Right hindlimb (tissue), 1 donor: ENCODE measurements at places on chromosomes 7 and 10.

- peak; percentile 54 for DNase-seq
Measured at GRCh38 chr10:24556750-24557742, 166.6 kb downstream of the ARHGAP21 start.

- DNase-seq, result no peak
Measured at GRCh38 chr7:154463794-154464193, 411.6 kb downstream of the DPP6 start.

DNA sequence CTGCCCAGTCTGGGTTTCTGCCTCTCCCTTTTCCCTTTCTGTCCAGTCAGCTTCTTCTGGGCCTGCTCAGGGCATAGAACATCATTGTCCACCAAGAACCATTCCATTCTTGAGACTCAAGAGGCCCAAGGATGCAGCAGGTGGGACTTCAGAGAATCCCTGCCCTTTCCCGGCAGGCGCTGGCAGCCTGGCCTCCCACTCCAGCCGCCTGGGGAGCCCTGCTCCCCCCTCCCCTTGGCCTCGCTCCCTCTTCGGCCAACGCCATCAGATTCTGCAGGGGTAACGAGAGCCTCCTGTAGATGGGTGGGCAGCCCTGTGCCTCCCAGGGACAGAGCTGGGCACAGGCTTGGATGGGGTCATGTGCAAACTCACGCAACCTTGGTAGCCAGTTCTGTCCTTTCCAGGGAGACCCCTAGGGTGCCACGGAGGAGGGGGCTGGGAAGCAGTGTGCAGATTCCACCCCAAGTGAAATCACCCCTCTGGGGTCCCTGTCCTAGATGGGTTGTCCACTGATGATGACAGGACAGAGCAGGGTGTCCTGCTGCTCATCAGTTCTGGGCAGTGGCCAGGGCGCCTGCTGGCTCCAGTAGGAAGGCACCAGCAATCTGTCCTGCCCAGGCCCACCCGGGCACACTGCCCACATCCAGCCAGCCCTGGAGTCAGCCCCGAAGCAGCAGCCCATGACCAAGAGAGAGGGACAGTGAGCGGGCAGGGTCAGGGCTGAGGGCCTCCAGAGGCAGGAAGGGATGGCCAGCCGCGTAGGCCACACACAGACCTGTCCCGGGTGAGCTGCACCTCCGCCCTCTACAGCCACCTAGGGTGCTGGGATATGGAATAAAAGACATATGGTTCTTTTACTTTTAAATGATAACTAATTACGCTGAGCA lies 47.7 kb downstream of the RASGEF1A start:
- no peak for DNase-seq

GRCh38 chr10:129045599-129045998 lies 421.4 kb upstream of the MGMT start:
- DNase-seq, result peak; percentile 60

DNA sequence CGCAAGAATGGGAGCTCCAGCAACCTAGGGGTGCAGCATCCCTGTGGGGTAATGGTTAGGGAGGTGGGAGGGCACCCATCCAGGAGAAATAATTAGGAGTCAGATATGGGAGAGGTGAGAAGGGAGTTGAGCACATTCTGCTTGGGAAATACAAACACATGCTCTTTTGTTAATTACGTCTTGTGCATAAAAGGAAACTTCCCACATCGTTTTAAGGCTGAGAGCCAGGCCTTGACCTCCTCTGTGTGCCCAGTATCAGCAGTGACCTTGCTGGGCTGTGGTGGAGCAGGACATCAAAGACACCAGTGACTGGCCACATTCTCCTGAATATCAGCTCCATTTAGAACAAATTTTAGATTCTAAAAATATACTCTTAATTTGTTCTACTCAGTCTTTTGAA lies 22.6 kb downstream of the AKR1C4 start:
- no peak for DNase-seq

GRCh38 chr7:93407239-93407638 lies 167.3 kb downstream of the CALCR start:
- DNase-seq, result no peak

DNA sequence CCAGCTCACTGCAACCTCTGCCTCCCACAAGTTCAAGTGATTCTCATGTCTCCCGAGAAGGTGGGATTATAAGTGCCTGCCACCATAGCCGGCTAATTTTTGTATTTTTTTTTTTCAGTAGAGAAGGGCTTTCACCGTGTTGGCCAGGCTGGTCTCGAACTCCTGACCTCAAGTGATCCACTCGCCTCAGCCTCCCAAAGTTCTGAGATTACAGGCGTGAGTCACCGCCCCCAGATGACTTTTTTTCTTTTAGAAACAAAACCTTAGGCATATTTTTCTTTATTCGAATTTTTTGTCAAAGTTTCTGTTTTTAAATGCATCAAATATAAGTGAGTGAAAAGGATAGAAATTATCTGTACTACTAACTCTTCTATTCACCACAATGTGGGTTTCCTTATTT lies 113.1 kb downstream of the LRRC4 start:
- DNase-seq, result no peak

DNA sequence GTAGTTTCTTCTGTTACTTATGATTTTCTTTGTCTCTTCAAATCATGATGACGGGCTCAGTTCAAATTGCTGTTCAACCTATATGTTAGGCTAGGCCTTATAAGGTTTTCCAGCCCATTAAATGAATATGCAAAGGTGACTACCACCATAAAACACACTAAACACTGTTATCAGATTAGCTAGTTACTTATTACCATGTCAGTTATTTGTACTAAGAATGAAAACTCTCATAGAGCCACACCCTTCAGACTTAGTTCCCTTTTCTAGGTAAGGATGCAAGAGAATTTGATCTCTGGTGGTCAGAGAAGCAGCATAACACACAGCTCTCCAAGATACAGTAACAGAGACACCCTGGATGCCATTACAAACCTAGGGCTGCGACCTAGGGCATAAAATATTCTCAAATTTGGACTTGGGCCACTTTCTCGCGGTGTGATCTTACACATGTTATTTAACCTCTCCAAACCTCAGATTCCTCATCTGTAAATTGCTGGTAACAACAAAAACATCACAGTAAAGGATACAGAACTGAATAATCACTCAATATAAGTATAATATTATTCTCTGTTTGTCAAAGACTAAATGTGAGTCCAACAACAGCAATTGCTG lies 35.6 kb downstream of the ANKMY2 start:
- DNase-seq, result no peak

DNA sequence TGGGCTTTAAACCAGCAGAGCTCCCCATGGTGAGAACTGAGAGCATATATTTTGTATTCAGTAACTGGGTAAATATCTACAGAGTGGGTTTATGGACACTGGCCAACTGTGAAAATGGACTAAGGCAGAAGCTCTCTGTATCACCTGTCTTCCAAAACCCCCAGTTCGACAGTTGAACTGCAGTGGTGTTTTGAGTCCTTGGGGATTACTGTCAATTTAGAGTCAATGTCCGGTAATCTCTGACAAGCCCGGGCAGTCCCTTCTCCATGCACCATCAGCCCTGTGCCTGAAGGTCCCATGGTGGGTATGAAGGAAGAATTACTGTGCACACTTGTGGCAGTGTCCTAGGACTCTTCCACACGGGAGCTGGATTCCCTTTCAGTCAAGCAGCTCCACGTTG lies 235.0 kb downstream of the CCSER2 start:
- DNase-seq, result no peak

- DNase-seq, result no peak
Measured at GRCh38 chr7:96248405-96248804, 73.5 kb downstream of the SLC25A13 start.

DNA sequence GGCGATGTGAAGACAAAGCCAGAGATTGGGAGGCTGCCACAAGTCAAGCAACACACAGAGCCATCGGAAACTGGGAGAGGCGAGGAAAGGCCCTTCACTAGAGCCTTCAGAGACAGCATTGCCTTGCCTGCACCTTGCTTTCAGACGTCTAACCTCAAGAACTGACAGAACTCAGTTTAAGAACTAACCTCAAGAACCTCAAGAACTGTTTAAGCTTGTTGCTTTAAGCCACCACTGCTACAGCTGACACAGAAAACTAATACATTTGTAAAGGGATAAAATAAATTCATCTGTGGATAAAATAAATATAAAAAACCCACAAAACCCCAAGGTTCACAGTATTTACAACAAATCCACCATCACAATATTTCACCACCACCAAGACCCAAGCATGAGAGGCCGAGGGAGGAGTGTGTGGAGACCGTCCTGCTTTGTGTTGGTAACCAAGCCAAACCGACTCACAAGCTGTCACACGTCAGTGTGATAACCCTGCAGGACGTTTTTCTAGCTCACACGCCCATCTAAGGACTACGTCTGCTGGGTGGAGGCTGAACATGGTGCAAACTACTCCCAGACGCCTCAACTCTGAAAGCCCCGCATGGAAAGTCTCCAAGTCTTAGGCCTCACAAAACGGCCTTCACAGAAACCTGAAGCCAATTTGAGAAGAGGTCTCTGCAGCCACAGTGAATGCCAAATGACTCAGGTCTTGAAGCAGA lies 116.8 kb downstream of the ABLIM1 start:
- peak; percentile 88 for DNase-seq
